ENCODE measurements at places on chromosomes 7 and 10. TPM values are rescaled to one million over a fixed set of nuclear protein-coding genes. Genes with fewer than 3 reads are reported as not detected.
A peak's percentile ranks its signal among the peaks of the same experiment; 100 is the strongest.

DNA sequence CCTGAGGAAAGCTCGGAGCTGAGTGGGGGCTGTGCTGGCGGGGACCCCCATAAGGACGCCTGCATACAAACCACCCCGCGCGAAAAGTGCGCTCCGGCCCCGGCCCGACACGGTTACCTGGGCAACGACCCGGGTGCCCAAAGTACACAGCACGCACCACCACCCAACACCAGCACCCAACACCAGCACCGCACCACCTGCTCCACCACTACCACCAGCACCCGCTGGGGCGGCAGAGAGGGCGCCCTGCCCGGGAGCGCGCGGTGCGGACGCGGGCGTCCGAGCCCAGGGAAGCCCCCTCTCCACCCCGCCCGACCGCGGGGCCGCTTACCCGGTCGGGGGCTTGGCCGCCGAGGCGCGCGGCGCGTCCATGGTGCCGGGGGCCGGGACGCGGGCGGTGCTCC lies 345 bp downstream of the COBL start:
- DNase-seq, result no peak

GRCh38 chr7:100893910-100894721 lies 1.6 kb downstream of the ACHE start:
- DNase-seq, result no peak

- DNase-seq, result no peak
These were observed 79.3 kb upstream of the AGBL3 start for GRCh38 chr7:134907000-134907399.

DNA sequence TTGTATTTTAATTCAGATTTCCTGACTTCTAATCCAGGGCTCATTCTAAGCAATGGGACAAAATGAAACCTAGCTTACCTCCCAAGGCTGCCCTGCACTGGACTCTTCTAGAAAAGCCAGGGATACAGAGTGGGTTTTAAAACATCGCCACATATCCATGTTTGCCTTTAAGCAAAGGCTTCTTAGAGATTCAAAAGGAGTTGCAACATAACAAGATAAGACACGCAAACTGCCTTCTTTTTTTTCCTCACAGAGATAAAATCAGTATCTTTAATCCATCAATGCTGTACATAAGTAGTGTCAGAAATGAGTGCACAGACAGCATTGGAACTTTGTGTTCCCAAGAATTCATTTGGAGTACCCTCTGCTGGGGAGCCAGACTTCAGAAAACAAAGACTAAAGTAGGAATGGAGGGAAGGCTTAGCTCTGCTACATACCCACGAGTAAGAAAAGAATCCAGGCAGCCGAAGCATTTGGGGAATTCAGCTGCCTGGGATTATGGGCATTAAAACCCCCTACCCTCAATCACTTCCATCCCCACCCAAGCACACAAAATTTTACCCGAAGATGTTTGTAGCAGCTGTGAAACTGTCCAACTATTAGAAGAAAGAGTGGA lies 427.8 kb downstream of the ARL4A start:
- DNase-seq, result peak; percentile 6

DNA sequence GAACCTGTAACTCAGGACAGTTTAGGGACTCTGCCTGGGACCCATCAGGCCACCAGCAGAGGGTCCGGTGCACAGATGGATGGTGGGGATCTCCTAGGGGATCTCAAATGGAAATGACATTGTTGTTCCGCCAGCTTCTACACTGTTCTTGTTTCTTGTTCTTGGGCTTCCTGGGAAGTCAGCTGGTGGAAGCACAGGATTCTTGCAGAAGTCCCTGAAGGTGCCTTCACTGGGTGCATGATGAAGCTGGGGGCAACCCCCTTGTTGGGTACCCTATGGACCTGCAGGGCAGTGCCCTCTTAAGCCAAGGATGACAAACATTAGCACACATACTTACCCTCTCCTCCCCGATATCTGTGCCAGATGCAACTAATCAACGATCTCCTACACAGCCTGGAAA lies 18.6 kb downstream of the SFTPD start:
- no peak for DNase-seq

DNA sequence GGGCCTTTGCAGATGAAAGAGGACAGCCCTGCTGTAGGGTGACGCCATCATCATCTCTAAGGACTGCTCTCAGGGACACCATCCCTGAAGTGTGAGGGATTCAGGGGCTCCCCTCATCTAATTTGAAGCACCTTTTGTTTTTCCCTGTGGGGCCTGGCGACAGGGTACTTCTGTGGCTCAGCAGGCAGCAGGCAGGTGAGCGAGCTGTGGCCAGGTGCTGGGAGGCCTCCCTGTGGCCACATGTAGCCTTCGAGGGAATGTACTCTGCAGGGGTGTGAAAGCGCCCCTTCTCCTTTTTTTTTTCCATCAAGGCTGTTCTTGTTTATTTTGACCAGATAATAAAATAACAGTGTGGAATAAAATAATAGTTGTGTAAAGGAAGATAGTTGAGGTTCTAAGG lies 118.2 kb upstream of the DPP6 start:
- DNase-seq, result no peak

- no peak for DNase-seq
These were observed 64.3 kb downstream of the ABCB4 start for GRCh38 chr7:87411186-87411585.

- DNase-seq, result no peak
These were observed 167.3 kb downstream of the CCDC3 start for GRCh38 chr10:12834116-12834665.

Gene EFCAB10
- not detected for total RNA-seq

Gene EIF4EBP2
- total RNA-seq, result 18.7 TPM
